MCF 10A (cell line): ENCODE measurements at places on chromosomes 6 and 20.

DNA sequence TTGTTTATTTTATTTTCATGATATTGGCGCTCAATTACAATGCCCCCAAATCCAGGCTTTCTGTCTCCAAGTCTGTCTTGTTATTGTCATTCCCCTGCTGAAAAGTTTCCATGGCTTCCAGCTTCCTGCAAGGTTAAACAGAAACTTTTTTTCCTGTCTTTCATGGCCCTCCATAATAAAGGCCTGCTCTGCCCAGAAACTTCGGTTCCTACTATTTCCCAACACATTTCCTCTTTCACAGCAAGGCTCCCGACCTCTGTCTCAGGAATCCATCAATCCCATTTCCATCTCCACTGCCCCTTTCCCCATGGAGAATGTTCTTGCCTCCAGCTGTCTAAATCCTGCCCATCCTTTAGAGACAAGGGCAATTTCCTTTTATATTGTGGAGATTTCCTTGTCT lies 365.2 kb upstream of the JARID2 start:
- DNase-seq: no peak

DNA sequence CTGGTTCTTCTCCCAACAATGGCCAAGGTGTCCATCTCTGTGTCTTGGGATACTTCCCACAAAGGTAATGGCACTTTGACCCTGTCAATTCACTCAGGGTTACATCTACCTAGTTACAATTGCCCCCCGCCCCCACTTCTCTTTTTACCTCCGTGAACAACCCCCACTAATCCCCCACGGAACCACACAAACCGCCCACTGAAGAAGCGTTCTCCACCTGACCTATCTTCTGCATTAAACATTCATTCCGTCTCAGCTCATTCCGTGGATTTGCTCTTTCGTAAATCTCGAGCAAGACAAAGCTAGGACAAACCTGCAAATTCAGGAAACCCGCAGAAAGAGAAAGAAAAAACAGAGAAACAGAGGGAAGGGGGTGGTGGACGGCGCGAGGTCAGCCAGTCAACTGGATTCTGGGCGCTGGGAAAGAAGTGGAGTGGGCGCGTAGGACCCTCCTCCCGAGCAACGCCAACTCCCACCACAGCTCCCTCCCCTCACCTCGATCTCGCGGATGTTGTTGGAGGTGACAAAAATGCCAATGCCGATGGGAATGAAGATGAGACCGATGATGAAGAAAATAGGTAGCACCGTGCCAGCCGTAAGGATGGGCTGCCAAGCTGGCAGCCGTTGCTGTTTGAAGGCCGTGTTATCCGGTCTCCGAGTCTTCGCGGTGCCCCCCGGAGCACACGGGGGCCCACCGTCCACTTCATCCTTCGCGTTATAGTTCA lies 523 bp downstream of the TMEM30A start:
- DNase-seq: no peak

DNA sequence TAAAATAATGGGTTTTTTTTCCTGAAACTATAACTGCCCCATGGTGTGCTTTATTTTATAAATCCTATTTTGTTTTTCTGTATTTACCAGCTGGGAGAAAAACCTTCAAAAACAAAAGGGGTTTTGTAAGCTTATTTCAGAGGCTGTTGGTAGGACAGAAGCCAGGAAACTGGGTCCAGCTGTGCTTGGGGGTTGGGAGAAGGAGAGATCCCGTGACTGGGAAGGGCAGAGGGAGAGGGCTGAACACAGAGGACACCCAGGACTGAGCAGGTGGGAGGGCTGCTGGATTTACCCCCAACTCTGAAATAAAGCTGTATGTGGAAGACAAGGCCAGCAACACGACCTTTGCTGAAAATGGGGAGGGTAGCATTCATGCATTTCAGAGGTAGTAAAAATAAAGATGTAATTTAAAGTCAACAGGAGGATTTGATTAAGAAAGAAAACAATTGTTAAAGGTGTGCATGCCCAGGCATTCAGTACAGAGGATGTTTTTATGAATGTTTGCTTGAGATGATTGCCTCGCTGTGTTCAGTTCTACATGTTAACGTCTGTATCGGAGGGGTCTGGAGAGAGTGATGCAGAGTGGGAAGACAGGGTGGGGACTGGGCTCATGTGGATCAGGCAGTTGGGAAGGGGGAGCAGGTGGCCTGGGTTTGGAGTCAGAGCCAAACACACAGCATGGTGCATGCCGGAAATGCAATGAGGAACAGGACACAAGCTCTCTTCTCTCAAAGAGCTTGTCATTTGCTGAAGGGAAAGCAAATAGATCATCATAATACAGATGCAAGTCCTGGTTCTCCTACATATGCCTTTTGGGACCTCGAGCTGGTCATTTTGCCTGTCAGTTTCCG lies 21.4 kb downstream of the ARFGEF3 start:
- no peak for DNase-seq

- peak; percentile 66 for DNase-seq
Measured at GRCh38 chr6:43916924-43917877, 147.2 kb downstream of the VEGFA start.

GRCh38 chr6:124964764-124965105 lies 2.5 kb downstream of the RNF217 start:
- peak; percentile 16 for DNase-seq

GRCh38 chr6:99219788-99220187 lies 129.7 kb downstream of the FAXC start:
- peak; percentile 20 for DNase-seq

GRCh38 chr20:1809611-1810510 lies 85.3 kb upstream of the SIRPA start:
- DNase-seq: no peak

DNA sequence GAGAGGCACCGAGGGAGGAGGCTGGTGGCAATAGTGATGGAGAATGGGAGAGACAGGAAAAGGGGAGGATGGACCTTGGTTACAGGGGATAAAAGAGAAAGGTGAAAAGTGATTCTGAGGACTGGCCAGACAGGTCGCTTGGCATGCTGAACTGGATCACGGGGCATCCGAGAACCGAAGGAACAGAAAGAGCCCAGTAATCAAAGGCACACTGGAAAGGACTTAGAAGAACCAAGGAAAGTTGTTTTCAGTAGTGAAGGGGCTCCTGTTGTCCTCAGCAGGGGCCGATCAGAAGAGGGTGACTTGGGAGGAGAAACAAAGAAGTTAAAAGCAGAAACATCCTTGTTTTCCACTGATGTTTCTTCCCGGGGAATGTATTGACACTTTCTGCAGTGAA lies 18.9 kb downstream of the SYTL3 start:
- no peak for DNase-seq

- peak; percentile 38 for DNase-seq
Measured at GRCh38 chr6:33297406-33297955, 1.3 kb downstream of the RGL2 start.

DNA sequence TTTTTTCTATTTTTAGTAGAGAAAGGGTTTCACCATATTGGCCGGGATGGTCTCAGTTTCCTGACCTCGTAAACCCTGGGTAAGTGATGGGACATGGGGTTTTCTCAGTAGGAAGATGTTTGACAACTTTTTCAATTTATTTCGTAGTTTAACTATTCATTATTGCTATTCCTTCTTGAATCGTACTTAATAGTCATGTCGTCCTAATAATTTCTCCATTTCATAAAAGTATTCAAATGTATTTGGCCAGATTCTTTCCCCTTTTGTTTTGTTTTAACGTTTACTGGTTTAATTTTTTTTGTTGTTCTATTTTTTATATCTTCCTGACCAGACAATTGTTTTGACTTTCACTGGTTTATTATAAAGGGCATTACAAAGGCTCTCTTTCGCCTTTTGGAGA lies 16.3 kb downstream of the GPX5 start:
- DNase-seq: no peak

DNA sequence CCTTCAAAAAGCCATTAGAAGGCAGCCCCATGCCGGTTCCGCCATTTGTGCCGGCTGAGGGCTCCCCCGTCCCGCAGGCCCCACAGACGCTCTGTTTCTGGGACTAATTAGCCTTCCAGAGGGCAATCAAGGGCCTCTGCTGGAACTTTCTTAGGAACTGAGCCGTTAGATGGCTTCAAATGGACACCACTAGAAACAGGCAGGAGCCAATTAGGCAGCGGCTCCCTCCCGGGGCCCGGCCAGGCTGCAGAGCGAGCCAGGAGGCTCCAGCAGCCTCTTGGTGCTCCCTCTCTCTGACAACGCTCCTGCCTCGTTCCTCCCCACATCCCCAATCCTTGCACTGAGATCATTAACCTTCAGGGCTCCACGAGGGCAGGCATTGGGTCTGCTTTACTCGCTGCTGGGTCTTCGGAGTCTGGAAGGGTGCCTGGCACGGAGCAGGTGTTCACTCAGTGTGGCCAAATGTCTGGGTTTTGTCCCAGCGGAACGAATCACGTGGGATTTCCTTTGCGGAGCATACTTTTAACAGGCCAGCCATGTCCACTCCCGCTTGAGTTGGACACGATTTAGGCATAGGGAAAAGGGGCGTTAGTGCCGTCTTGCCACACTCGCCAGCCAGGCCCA lies 98.3 kb downstream of the TMEM242 start:
- no peak for DNase-seq

DNA sequence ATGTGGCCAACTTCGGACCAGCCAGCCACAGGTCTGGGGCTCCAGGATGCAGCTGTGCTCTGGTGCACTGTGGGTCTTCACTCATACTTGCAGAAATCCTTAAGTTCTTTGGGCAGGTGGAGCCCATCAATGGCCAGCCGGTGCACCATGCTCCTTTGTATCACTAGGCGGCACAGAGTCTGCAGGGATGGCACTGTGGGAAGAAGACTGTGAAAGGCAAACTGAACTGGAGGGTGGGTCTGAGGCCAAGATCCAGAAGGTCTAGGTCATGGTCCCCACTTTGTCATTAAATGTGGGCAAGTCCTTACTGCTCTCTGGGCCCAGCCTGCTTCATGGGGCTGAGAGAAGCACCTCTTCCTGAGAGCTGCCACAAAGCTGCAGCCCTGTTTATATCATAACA lies 1.3 kb upstream of the SPATA25 start:
- no peak for DNase-seq

- DNase-seq: no peak
Measured at GRCh38 chr20:21238818-21239536, 64.2 kb upstream of the XRN2 start.

DNA sequence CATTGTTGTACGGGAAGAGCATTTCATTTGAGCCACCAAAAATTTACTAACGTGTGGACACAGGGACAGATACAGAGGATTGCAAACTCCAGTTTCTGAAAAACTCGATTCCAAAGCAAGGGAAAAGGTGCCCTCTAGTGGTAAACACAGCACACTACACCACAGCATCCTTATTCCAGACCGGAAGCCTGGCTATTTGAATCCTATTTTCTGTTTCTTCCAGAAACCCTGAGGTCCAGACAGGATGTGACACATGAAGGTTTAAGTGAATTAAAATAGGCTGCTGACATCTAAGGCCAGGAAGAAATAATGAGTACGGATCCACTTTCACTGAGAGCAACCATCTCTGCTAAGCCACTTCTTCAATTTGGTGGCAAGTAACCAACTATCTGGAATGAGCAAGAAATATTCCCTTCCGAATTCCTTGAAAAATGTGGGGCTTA lies 31.8 kb upstream of the GMPR start:
- peak; percentile 60 for DNase-seq

DNA sequence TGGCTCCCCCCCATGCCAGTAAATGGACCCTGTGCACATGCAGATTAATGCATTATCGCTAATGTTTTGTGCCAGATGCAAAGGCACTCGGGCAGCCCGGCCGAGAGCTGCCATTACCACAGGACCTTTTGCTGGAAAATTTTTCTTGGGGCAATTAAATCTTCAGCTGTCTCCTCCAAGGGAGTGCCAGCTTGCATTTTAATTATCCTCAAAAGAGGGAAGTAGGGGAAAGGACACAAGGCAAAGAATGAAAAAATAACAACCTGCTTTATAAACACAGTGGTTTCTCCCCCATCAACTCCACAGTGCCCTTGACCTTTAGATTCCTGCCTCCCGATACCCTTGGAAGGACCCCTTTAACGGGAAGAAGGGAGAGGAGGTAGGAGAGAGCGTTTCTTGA lies 48.2 kb downstream of the PDYN start:
- no peak for DNase-seq

GRCh38 chr6:138035070-138035469 lies 72.1 kb downstream of the PERP start:
- DNase-seq: peak; percentile 97

- DNase-seq: no peak
Measured at GRCh38 chr20:53793783-53794383, 200.2 kb upstream of the ZNF217 start.

DNA sequence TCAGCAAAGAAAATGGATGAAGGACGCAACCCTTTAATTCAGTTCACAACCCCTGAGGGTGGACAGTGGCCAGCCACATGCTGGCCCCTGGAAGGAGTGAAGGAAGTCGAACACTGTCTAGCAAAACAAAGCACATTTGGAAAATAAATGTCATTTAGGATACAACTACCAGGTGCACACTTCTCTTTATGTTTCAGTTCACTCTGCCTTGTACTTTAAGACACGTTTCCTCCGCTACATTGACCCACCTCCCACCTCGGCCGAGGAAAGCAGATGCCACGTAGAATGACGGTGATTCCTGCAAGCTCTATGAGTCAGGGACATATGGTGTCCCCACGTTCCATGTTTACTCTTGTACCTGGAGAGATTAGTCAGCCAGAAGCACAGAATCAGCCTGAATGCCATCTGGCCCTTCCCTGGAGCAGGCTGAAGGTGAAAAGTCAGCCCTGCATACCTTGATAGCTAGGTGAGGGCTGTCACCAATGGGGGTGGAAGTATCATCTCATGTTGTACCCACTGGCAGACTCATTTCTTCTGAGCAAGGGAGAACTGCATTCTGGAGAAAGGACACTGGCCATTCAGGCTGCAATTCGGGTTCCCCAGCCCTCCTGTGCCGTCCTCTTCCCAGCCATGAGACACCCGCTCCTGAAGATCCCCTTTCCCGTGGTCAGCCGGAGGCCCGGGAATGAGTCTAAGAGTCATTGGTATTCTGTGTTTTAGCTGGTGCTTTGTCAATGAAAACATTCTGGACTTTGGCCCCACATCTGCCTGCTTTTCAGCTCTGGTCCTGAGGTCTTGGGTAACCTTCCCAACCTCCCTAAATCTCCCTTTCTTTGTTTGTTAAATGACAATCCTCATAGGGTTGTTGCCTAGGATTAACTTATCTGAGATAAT lies 60.6 kb downstream of the FOXA2 start:
- no peak for DNase-seq

DNA sequence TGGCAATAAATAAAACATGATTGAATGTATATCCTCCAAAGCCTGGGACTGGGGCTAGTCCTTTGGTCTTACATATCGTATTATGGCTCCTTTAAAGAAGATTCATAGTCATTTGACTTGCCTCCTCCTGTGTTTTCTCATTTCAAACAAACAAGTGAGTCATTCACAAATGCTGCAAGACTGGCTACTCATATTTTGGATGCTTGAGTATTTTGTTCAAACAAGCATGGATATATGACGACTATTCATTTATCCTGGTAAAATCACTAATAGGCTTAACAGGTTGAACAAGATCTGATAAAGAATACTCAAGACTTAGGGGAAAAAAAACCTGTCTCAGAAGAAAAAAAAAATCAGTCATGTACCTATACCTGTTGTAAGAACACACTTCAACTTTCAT lies 111.1 kb upstream of the CCDC28A start:
- DNase-seq: peak; percentile 69

GRCh38 chr20:52586660-52587059 lies 385.5 kb upstream of the TSHZ2 start:
- DNase-seq: no peak

- no peak for DNase-seq
Measured at GRCh38 chr6:105974986-105975385, 111.2 kb upstream of the PRDM1 start.
